ENCODE measurements at places on chromosomes 7 and 10. TPM values are rescaled to one million over a fixed set of nuclear protein-coding genes. Genes with fewer than 3 reads are reported as not detected.

The ATP5MK gene
- total RNA-seq, result 282 TPM

The SPDYE1 gene
- total RNA-seq, result not detected

The ACTL6B gene
- not detected for total RNA-seq

The PPP1R3C gene
- 51.7 TPM for total RNA-seq

The PIK3CG gene
- total RNA-seq, result not detected

DNA sequence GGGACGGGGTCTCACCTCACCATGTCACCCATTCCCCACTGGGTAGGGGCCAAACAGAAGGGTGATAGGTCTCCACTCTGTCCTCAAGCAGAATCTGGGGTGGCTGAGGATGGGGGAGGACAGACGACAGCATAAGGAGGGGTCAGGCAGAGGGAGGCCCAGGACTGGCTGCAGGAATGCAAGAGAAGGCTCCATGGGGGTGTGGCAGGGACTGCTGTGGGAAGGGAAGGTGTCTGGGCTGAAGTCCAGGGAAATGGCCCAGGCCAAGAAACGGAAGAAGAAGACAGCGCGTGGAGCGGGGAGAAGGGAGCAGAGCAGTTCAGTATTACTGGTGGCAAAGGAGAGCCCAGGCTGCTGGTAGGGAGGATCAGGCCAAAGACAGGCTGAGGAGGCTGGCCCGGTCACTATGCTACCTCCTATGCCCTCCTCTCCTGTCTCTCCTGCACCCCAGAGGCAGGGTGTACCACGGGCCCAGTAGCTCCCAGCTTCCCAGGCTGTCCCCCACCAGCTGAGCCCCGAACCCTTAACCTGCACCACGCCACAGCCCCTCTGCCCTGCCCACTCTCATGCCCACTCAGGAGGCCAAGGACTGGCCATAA is 60.9 kb downstream of the GRB10 start:
- DNase-seq, result no peak

DNA sequence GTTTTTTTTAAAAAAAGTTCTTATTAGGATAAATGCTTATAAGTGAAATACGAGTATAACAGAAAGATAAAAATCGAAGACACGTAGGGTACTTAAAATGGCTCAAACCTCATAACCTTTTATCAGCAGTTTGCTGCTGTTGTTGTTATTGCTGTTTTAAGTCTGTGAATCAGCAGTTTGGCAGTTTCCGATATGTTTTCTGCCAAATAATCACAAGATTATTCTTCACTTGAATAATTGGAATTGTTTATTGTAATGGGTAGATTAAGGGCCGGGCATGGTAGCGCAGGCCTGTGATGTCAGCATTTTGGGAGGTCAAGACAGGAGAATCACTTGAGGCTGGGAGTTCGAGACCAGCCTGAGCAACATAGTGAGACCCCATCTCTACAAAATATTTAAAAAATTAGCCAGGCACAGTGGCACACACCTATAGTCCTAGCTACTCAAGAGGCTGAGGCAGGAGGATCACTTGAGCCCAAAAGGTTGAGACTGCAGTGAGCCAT is 177.6 kb downstream of the VTI1A start:
- DNase-seq, result no peak

GRCh38 chr10:71675295-71675970 is 44.1 kb downstream of the C10orf105 start:
- DNase-seq, result no peak

DNA sequence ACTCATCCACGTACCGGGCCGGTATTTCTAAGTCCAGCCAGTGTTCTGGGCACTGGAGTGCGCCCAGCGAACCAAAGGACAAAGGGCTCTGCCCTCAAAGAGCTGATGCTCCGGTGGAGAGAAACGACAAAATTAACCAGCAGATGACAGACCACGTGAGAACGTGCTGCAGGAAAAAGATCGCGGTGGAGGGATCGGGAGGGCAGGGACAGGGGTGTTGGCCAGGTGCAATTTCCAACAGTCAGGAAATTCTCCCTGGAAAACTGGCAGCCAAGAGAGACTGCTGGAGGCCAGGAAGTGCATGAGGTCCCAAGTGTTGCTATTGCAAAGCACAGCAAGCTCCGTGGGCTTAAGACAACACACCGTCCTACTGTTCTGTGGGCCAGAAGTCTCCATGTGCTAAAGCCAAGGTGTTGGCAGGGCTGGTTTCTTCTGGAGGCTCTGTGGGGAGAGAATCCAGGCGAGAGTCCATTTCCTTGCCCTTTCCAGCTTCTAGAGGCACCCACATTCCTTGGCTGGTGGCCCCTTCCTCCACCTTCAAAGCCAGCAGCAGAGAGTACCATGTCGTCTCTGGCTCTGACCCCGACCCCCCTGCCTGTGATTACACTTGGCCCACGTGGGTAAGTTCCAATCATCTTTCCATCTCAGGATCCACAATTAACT is 21.3 kb upstream of the AMZ1 start:
- DNase-seq, result no peak

GRCh38 chr7:87404674-87405073 is 59.2 kb downstream of the CROT start:
- DNase-seq, result peak; percentile 47

DNA sequence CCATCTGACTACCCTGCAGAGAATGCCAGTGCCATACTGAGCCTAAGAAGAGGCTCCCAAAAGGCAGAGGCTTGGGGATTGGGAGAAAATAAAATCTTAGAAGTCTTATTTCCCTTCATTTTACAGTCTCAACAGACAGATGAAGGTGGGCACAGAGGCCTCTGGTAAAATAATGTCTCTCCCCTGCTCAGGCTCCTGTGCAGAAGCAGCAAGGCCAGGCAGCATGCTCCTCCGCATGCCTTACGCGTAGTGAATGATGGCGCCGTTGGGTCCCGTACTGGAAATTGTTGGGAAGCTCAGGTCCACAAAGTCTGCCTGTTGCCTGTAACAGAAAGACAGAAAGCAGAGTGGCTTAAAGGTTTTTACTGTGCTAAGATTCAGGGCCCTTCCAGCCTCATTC is 45.8 kb downstream of the XPNPEP1 start:
- DNase-seq, result no peak

DNA sequence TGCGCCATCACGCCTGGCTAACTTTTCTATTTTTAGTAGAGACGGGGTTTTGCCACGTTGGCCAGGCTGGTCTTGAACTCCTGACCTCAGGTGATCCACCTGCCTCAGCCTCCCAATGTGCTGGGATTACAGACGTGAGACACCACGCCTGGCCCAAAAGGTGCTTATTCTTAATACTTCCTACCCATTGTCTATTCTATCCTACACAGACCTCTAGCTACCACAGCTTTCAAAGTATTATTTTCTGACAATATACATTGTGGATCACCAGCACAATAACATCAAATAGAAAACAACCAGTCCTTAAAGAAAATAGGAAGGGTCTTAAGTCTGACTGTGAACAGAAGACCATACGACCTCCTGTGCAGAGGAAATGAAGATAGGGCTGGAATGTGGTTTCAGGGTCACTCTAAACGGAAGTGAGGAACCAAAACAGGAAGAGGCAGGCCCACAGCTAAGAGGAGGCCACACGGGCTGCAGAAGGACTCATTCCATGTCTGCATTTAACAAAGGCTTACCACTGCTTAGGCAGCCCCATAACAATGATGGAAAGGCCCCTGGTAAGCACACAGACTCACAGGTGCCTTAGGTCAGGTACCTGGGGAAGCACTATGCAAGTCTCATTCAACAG is 115.2 kb downstream of the ZFAND4 start:
- DNase-seq, result no peak

GRCh38 chr10:110278562-110279406 is 25.9 kb downstream of the SMNDC1 start:
- DNase-seq, result no peak

DNA sequence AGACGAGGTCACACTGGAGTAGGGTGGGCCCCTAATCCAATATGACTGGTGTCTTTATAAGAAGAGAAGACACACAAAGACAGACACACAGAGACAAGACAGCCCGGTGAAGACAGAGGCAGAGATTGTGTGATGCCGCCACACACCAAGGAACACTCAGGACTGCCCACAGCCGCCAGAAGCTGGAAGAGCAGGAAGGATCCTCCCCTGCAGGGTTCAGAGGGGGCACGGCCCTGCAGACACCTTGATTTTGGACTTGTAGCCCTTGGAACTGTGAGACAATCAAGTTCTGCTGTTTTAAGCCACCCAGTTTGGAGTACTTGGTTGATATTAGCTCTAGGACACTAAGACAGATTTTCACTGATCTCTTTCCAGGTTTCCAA is 72.1 kb upstream of the NANOS1 start:
- DNase-seq, result no peak

DNA sequence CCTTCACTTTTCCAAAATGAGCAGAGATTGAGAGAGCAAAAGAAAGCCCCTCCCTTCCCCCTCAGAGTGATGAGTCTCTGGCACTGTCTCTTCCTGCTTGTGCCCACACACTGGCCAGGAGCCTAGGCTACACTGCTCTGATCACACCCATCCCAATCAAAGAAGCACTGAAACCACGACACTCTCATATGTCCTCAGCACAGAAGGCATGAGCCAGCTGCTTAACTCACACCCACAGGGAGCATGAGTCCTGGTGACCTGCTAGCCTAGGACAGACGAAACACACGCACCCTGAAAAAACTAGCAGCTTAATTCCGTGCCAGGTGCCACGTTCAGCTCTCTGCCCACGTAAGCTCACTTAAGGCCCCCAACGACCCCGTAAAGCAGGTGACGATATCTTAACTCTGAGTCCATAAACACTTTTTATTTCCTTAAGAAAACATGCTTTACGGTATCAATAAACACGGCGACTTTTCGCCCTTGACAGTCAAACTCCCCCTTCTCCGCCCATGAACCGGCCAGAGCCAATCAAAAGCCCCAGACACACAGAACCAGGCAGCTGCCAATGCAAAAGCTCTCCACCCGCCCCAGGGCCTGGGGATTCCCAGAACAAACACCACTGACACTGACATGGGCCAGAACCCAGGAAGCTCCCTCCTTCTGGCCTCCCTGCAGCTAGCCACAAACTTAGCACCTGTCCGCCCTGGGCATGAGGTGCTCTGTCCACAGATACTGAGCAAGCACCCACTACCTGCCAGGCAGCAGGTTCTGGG is 69.0 kb downstream of the TNRC18 start:
- DNase-seq, result peak; percentile 10

- DNase-seq, result peak; percentile 68
Observed at GRCh38 chr10:113187063-113187777, 237.2 kb downstream of the TCF7L2 start.

DNA sequence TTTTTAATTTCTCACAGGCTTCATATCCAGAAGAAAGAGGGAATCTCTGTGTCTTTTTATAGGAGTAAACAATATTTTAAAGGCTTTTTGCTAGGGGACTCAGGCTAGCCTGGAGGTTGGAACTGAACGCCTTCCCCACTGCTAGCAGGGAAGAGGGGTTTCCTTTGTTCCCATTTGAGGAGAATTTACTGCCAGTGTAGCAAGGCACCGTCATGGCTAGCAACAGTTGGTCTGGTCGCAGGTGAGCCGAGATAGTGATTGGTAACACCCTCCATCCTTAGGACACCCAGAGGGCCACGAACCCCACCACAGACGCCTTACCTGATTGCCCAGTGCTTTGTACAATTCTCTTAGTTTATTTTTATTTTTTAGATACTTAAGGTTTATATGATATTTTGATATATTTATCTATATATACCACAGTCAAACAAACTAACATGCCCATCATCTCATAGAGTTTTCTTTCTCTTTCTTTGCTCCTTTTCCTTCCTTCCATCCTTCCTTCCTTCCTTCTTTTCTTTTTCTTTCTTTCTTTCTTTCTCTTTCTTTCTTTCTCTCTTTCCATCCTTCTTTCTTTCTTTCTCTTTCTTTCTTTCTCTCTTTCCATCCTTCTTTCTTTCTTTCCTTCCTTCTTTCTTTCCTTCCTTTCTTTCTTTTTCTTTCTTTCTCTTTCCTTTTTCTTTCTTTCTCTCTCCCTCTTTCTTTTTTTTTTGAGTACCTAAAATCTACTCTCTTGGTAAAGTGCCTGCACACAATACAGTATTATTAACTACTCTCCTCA is 219.0 kb upstream of the AKR1E2 start:
- DNase-seq, result no peak

GRCh38 chr10:18332048-18332447 is 191.8 kb downstream of the CACNB2 start:
- DNase-seq, result no peak

- DNase-seq, result no peak
Observed at GRCh38 chr10:128774979-128775378, 648.8 kb upstream of the MKI67 start.

DNA sequence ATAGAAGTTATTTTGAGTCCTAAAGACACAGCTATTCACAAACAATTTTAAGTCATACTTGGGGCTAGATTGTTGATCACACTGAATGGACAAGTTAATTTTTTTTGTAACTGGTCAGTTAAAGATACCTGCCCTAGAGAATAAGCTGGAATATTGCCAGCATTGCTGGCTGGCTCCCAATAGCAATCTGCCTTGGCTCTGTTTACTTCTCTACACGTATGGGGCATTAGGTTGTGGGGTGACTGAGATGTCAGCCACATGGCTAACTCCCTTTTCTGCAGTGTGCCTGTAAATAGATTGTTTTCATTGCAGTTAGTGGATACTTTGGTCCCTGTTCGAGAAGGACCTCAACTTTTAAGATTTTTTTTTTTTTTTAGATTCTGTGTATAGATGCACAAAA is 128.2 kb downstream of the SEMA3E start:
- DNase-seq, result no peak

GRCh38 chr10:46248651-46249146 is 38.1 kb upstream of the ANTXRL start:
- no peak for DNase-seq

DNA sequence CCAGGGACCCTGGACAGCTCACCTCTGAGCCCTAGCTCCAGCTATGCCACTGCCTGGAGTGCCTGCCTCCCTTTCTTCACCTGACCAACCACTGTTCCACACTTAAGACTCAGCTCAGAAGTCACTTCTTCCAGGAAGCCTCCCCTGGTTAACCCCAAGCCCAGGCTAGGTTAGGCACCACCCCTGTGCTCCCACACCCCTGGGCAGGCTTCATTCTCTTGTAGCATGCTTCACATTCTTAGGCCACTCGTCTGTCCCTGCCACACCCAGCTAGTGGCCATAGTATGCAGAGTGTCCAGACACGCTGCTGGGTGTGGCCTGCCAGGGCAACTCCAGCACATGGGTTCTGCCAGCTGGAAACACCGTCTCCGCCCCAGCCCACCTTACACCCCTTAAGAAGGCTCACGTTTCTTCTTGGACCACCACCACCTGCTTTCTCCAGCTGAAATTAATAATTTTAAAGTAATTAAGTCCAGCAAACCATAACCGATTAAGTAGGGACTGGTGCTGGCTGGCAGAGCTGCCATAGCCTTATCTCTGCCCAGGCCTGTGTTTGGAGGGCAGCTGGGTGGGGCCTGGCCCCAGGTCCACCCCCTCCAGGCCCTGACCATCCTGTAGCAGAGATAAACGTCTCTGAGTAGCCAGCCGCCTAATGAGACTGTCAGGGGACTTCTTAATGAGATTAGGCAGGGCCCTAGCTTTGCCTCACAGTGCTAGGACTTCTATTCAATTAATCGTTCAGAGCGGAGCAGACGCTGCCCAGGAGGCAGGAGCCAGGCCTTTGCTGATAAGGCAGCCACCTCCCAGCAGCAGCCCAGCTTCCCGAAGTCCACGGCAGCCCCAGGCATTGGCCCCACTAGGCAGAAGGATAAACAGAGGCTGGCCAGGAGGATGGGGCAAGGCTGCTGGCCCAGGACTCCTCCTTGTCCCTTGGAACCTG is 20.5 kb downstream of the GRID1 start:
- DNase-seq, result no peak
